ENCODE measurements at places on chromosomes 7 and 10.

- no peak overlapping the region for H3K27ac ChIP-seq
- DNase-seq, result no peak
- H3K4me3 ChIP-seq, result no peak overlapping the region
- H3K4me1 ChIP-seq, result no peaks in the 10 kb centered on the region
- no peaks in the 10 kb centered on the region for H3K27me3 ChIP-seq
These were observed 61.3 kb downstream of the FOXL3 start for GRCh38 chr7:351256-351655.

DNA sequence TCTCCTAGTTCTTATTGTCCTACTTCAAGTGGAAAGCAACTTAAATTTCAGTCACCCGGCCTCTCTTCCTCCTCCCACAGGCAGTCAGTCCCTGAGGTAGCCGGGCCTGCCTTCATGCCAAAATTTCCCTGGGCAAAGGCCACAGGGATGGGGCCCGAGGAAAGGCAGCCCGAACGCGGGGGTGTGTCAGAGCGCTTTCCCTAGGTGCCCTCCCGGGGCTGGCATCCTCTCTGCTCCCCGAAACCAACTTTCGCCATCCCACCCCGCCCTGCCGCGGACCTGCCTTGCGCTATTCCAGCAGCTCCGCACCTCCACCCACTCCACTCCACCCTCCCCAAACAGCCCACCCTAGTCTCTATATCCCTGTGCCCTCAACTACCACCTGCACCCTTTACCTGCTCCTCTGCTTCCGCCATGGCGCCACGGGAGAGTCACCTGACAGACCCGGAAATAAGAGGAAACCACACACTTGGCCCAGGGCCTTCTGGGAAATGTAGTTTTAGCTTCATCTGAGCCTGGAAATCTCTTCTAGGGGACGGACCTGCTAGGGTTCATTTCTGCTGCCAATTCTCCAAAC, at the start of gene VPS41:
Gene VPS41, minus strand, starts transcription at position 433 of the 577 bp plus-strand sequence. Its CDS starts 17 bp downstream, at position 416.
- no peak within 1 kb of the TSS for H3K27ac ChIP-seq
- peak within 1 kb of the TSS; percentile 96 for H3K4me3 ChIP-seq
- H3K27me3 ChIP-seq, result no peaks in the 10 kb centered on the region
- no peaks in the 10 kb centered on the region for H3K36me3 ChIP-seq
- H3K4me1 ChIP-seq, result no peaks in the 10 kb centered on the region
- peak; percentile 84 for DNase-seq

GRCh38 chr10:114015708-114016107, 28.0 kb upstream of the ADRB1 start:
- H3K4me3 ChIP-seq, result no peak overlapping the region
- H3K27ac ChIP-seq, result no peak overlapping the region
- H3K4me1 ChIP-seq, result no peaks in the 10 kb centered on the region
- no peak for DNase-seq
- no peaks in the 10 kb centered on the region for H3K27me3 ChIP-seq

GRCh38 chr7:49398746-49399145, 374.7 kb upstream of the VWC2 start:
- no peaks in the 10 kb centered on the region for H3K4me1 ChIP-seq
- no peaks in the 10 kb centered on the region for H3K27me3 ChIP-seq
- no peak overlapping the region for H3K27ac ChIP-seq
- DNase-seq, result no peak

DNA sequence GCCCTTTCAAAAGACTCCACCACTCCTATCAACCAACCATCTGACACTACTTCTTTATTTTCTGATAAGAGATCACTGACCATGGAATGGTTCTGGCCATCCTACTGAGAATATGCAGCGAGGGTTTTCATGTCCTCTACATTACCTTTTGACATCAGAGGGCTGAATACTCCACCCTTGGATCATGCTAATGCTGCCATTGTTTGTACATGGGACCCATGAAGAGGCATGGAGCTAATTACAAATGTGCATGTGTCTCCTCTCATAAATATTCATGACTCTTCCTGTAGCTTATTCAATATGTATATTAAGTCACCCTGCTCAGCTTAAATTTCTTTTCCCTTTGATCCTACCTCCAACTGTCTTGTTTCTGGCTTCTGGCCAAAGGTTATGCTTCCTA, 1065.8 kb upstream of the GHITM start:
- no peaks in the 10 kb centered on the region for H3K27me3 ChIP-seq
- DNase-seq, result no peak
- no peaks in the 10 kb centered on the region for H3K4me1 ChIP-seq
- H3K27ac ChIP-seq, result no peak overlapping the region

DNA sequence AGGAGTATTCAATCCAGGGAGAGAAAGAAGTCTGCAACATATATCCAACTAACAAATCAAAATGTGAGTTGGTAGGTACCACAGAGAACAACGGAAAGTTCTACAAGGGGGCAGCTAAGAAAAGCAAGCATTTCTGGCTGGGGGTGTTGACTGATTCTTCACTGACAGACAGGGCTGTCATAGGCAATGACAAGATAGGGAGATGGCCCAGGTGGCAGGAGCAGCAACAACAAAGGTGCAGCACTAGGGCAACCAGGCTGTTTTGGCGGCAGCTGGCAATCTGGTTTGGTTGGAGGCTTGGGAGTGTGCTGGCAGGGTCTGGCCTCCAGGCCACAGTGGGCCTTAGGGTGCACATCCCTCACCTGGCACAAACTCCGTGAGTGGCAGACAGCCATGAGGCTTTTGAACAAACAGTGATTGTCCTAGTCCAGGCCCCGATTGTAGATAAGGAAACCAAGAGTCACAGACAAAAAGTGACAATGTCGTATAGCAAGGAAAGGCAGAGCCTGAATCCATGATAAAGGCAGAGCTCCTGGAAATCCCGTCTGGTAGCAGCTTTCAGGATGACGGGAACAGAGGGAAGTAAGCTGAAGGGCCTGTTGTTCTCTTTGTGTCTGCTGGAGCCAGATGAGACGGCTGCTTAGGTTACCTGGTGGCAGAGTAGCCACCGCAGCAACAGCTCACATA, 28.4 kb downstream of the DPCD start:
- DNase-seq, result no peak
- peaks cover 10% of the 10 kb centered on the region for H3K4me1 ChIP-seq
- H3K27ac ChIP-seq, result no peak overlapping the region
- H3K27me3 ChIP-seq, result no peaks in the 10 kb centered on the region
- no peak overlapping the region for H3K4me3 ChIP-seq

GRCh38 chr10:118516716-118517115, 78.7 kb downstream of the PRLHR start:
- H3K4me1 ChIP-seq, result no peaks in the 10 kb centered on the region
- no peaks in the 10 kb centered on the region for H3K27me3 ChIP-seq
- no peak overlapping the region for H3K27ac ChIP-seq
- peak; percentile 49 for DNase-seq

GRCh38 chr7:68684246-68684839, 913.9 kb upstream of the AUTS2 start:
- H3K27ac ChIP-seq, result no peak overlapping the region
- no peaks in the 10 kb centered on the region for H3K36me3 ChIP-seq
- DNase-seq, result no peak
- H3K27me3 ChIP-seq, result no peaks in the 10 kb centered on the region
- no peak overlapping the region for H3K4me3 ChIP-seq
- no peaks in the 10 kb centered on the region for H3K4me1 ChIP-seq

GRCh38 chr7:151254851-151255250, 6.4 kb upstream of the SMARCD3 start:
- H3K27ac ChIP-seq, result peak overlapping the region; percentile 19
- H3K27me3 ChIP-seq, result no peaks in the 10 kb centered on the region
- H3K36me3 ChIP-seq, result no peaks in the 10 kb centered on the region
- DNase-seq, result no peak
- no peak overlapping the region for H3K4me3 ChIP-seq
- H3K4me1 ChIP-seq, result peaks cover 49% of the 10 kb centered on the region

GRCh38 chr7:4127909-4128560, 554.1 kb upstream of the FOXK1 start:
- H3K27ac ChIP-seq, result no peak overlapping the region
- DNase-seq, result no peak
- H3K27me3 ChIP-seq, result no peaks in the 10 kb centered on the region
- no peaks in the 10 kb centered on the region for H3K36me3 ChIP-seq
- H3K4me3 ChIP-seq, result no peak overlapping the region
- no peaks in the 10 kb centered on the region for H3K4me1 ChIP-seq

- no peak for DNase-seq
- no peak overlapping the region for H3K27ac ChIP-seq
- no peaks in the 10 kb centered on the region for H3K27me3 ChIP-seq
- H3K36me3 ChIP-seq, result no peaks in the 10 kb centered on the region
- no peaks in the 10 kb centered on the region for H3K4me1 ChIP-seq
- no peak overlapping the region for H3K4me3 ChIP-seq
These were observed 3.9 kb upstream of the PWWP2B start for GRCh38 chr10:132392811-132393694.

GRCh38 chr7:91462316-91462715, 198.1 kb downstream of the FZD1 start:
- H3K4me3 ChIP-seq, result no peak overlapping the region
- H3K27me3 ChIP-seq, result no peaks in the 10 kb centered on the region
- H3K36me3 ChIP-seq, result no peaks in the 10 kb centered on the region
- DNase-seq, result no peak
- H3K4me1 ChIP-seq, result no peaks in the 10 kb centered on the region
- no peak overlapping the region for H3K27ac ChIP-seq

DNA sequence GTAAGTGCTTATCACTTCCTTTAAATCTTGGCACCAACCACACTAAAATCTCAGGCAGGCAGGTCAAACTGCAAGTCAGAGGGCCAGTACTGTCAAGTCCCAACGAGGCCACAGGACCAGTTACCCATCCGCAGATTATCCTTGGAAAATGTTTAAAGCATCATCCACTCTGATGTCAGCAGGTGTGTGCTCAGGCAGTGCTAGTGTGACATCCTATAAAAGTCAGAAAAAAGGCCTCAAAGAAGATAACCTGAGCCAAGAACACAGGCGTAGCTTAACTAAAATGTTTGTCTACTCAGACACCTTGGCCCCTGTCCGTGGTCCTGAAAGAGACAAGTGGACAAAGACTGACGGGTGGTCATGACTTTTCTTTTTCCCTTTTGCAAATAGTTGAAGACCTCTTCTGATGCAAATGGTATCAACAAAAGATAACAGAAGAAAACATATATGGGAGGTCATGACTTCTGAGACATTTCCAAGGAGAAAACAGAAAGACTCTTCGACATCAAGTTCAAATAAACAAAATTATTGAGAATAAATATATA, 309.3 kb downstream of the KCNMA1 start:
- no peak for DNase-seq
- no peaks in the 10 kb centered on the region for H3K27me3 ChIP-seq
- H3K36me3 ChIP-seq, result no peaks in the 10 kb centered on the region
- no peak overlapping the region for H3K4me3 ChIP-seq

- H3K36me3 ChIP-seq, result no peaks in the 10 kb centered on the region
- H3K27me3 ChIP-seq, result no peaks in the 10 kb centered on the region
- H3K4me3 ChIP-seq, result no peak overlapping the region
These were observed 3.3 kb downstream of the CASD1 start for GRCh38 chr7:94512735-94513564.

DNA sequence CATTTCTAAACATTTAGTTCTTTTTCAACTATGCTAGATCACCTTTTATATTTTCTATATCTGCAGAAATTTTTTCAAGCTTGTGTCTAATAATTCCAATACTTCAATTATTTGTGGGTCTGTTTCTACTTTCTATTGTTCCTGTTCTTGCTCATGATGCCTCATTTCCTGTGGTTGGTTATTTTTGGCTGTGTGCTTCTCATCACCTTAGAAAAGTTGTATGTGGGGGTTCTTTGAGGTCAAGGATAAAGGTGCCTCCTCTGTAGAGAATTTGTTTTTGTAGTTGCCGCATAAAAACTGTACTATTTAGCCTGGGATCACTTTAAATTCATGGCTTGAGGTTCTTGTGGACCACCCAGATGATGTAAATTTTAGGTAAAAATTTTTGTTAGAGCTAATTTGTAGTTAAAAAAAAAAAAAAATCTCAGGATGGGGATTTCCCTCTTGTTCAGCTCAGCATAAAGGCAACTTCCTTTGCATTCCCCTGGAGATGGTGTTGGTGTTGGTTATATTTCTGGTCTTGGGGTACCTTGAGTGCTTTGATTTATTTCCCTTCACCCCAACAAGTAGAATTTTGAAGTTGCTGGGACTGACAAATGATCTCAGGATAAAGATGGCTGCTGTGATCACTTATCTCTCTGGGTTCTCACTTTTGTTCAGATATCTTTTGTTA, 27.0 kb upstream of the JAZF1 start:
- no peak for DNase-seq
- no peaks in the 10 kb centered on the region for H3K27me3 ChIP-seq
- no peak overlapping the region for H3K27ac ChIP-seq
- no peaks in the 10 kb centered on the region for H3K4me1 ChIP-seq
- no peak overlapping the region for H3K4me3 ChIP-seq

GRCh38 chr7:64630496-64630895, 35.4 kb upstream of the ZNF107 start:
- H3K4me1 ChIP-seq, result no peaks in the 10 kb centered on the region
- no peak overlapping the region for H3K27ac ChIP-seq
- H3K4me3 ChIP-seq, result no peak overlapping the region

- no peaks in the 10 kb centered on the region for H3K36me3 ChIP-seq
- DNase-seq, result no peak
- no peaks in the 10 kb centered on the region for H3K4me1 ChIP-seq
- H3K27me3 ChIP-seq, result no peaks in the 10 kb centered on the region
- H3K4me3 ChIP-seq, result no peak overlapping the region
- no peak overlapping the region for H3K27ac ChIP-seq
These were observed 1.8 kb downstream of the PNLIPRP3 start for GRCh38 chr10:116429288-116429977.

GRCh38 chr7:3443716-3444115, 142.7 kb downstream of the SDK1 start:
- H3K36me3 ChIP-seq, result no peaks in the 10 kb centered on the region
- H3K27me3 ChIP-seq, result no peaks in the 10 kb centered on the region
- no peak overlapping the region for H3K27ac ChIP-seq
- no peak overlapping the region for H3K4me3 ChIP-seq
- no peak for DNase-seq

DNA sequence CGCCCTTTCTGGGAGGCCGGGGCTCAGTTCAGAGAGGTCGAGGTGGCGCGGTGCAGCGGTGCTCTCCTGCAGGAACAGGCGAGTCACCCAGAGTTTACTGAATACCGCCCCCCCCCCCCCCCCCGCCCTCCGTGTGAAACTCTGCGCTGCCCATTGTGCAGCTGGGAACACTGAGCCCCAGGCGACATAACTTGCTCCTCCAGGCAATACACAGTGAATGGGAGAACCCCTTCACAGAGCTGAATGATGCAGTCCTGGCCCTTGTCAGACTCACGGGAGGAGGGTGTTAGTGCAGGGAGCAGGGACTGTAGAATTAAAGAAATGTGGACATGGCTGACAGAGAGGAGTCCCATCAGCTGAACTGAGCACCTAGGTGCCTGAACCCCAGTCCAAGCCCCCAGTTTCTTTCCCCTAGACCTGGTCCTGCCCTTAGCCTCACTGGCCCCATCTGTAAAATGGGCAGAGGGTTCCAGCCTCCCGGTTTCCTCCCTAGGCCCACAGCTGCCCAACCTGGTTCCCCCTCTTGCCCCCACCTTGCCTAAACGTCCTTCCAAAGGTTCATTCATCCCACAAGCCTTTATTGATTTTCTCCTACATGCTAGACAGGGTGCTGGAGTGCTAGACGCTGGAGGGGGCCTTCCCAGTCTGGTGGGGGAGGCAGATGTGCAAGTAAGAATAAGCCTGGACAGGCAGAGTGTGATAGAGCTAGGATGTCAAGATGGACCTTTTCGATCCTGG, 869 bp upstream of the LOXL4 start:
- H3K27ac ChIP-seq, result peak overlapping the region; percentile 87
- no peaks in the 10 kb centered on the region for H3K27me3 ChIP-seq
- no peak for DNase-seq
